ENCODE measurements at places on chromosomes 5 and 9.

GRCh38 chr9:124384846-124385245 lies 30.4 kb downstream of the PSMB7 start:
- no peak for DNase-seq

- no peak for DNase-seq
Observed at GRCh38 chr9:127981559-127982121, 851 bp upstream of the EEIG1 start.

- no peak for DNase-seq
Observed at GRCh38 chr5:67957374-67957773, 258.2 kb upstream of the PIK3R1 start.

DNA sequence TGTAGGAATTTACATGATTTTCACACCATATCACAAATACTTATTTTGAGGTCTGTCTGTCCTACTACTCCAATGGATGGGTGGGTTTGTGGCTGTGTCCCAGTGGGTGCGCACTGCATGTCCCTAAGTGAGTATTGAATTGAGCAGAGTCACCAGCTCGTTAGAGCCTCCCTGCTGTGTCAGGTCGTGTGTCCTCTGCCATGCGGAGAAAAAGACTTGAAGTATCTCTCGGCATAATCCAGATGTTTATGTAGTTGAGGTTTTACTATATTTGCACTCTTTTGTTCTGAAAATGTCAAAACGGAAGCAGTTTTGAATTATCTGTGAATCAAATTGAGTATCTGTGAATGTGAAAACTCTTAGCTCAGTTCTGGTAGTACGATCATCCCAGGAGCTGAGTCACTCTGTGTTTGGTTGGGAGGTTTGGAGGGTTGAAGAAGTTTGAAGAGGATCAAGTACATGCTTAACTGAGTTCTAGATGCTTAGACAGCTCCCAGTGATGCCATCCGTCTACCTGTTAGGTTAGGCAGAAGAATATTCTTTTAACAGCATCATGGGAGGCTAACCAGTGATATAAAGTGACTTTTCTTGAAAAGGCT lies 194.2 kb downstream of the TENT4A start:
- DNase-seq, result no peak

GRCh38 chr9:97994703-97995102 lies 11.6 kb downstream of the ANP32B start:
- DNase-seq, result no peak

DNA sequence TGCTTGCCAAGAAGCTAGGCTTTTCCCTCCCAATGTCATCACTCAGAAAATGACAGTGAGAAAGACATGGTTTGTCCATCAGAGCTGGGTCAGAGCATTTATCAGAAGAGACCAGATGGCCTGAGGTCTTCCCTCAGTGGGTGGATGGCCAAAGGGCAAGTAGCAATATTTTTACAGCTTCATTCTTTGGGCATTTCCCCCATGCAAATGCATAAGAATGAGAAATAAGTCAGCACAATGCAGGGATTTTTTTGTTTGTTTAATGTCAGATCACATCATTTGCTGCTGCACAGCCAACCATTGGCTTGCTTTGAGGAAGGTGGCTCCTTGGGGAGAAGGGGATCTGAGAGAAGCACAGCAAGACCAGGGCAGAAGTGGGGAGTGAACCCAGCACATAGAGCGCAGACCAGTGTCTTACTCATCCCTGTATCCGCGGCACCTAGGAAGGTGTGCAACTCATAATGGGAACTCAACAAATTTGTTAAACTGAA lies 209.6 kb downstream of the SEMA6A start:
- no peak for DNase-seq

GRCh38 chr9:32347571-32347970 lies 36.9 kb upstream of the ACO1 start:
- no peak for DNase-seq

- no peak for DNase-seq
Observed at GRCh38 chr9:107308461-107308860, 25.4 kb downstream of the RAD23B start.

GRCh38 chr5:146069780-146070099 lies 35.6 kb downstream of the PLAC8L1 start:
- no peak for DNase-seq

- DNase-seq, result no peak
Observed at GRCh38 chr5:65828022-65828896, 98.1 kb upstream of the ERBIN start.

DNA sequence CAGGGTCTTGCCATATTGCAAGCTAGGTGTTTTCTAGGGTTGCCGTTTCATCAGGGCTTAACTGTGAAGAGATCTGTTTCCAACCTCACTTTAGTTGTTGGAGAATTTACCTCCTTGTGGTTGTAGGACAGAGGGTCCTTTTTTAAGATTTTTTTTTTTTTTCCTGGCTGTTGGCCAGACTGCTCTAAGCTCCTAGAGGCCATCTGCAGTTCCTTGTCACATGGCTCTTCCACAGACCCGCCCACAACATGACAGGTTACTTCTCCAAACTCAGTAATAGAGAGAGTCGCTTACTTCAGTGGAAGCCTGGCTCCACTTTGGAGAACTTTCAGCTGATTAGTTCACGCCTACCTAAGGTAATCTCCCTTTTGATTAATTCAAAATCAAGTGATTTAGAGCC lies 543.7 kb downstream of the DMRTA1 start:
- DNase-seq, result no peak

- no peak for DNase-seq
Observed at GRCh38 chr5:103849934-103850333, 287.3 kb upstream of the NUDT12 start.

DNA sequence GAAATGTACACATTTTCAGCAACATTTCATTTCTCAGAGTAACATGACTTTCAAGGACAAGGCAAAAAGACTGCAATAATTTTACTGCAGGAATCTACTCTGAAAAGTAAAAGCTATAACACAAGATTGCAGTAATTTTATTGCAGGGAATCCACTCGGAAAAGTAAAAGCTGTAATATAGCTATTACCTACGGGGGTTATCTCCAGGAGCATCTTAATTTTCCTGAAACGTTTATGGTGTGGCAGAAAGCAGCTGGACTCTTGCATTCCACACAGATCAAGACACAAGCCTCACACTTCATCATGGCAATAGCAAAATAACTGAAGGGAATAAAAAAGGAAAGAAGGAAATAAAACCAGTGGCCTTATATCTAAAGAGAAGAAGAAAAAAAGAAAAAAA lies 171.2 kb downstream of the TSSK1B start:
- DNase-seq, result no peak

DNA sequence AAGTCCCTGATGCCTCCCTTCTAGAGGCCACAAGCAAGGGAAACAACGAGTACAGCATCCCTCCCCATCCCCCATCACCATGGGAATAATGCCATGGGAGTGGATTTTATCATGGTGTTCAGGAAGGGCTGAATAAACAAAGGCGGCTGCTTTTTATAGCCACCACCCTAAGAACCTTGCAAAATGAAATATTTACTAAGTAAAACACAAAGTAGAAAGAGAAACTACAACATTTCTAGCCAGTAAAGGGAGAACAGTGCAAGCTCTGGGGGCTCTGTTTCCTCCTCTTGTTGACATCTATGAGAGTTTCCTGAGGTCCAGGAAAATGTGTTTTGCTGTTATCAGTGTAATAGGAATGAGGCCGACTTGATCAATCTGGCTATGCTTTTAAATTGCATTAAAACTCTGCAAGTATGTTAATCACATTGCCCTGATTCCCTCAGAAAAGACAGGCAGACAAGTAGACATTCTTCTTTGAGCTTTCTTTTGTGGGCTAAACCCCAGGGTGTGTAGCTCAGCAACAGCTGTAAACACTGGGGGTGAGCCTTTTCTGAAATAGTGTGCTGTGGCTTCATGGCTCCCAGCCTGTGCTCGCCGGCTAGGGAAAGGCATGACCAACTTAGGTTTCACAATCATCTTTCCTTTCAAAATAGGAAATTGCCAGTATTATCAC lies 31.1 kb downstream of the SV2C start:
- DNase-seq, result no peak

DNA sequence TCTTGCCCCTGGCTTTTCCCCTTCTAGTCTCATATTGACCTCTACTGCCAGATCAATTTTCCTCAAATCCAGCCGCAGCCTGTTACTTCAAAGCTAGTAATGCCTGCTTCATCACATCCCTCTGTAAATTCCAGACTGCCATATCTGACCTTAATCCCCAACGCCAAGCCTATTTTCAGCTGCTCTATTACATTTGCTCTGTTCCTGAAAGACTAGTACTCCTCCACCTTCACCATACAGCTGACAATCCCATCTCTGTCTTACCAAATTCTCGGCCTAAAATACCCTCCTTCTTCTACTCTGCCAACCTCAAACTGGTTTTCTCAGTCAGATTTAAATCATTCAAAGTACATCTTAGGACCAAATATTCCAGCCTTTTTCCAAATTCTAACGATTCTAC lies 420.2 kb downstream of the RAB3C start:
- no peak for DNase-seq

DNA sequence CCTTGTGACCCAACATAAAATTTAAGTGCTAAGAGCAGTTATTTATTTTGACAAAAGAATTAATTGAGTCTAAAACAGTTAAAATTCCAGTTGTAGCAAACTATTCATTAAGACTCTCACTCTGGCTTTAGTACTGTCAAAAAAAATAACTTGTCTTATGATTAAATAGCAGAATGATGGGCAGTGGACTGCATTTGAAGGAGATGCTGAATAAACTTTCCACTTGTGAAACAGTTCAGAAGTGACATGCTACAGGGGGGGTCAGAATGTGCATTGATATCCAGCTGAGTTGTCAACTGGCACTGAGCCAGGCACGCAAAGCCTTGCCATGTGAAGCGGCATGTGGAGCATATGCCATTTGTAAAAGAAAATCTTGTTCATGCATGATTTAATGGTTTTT lies 76.0 kb downstream of the FCHO2 start:
- no peak for DNase-seq

GRCh38 chr9:114250648-114251047 lies 72.2 kb upstream of the ORM1 start:
- DNase-seq, result no peak

- DNase-seq, result no peak
Observed at GRCh38 chr5:81247441-81247972, 14.4 kb downstream of the CKMT2 start.

DNA sequence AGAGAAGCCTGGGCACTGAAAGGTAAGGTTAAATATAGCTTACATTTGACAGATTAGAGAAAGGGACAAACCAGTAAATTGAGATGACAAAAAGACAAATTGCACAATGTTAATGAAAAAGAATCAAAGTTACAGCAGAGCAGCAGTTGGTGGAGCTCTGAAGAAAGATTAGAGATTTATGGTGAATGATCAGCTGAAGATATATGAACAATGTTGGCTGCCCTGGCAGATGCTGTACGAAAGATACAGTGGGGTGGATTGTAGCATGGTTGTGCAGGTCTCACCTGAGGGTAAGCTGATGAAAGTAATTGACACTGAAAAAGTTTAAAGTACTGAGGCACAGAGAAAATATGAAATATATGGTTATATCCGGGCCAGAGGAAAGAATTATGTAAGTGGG lies 492.1 kb downstream of the ARHGEF28 start:
- no peak for DNase-seq

GRCh38 chr5:131378721-131379541 lies 115.1 kb downstream of the CDC42SE2 start:
- DNase-seq, result no peak

Data from stimulated activated CD8-positive, alpha-beta memory T cell treated with anti-CD3 and anti-CD28 coated beads, Interleukin-7, amount 100 ng/mL, for 24 hours (primary cell).